DMS53 (cell line): ENCODE measurements at places on chromosomes 16 and 17.

- no peak for DNase-seq
Measured at GRCh38 chr17:12431188-12431587, 234.5 kb upstream of the MYOCD start.

GRCh38 chr17:39765175-39765574 is 27.4 kb downstream of the GRB7 start:
- DNase-seq: no peak

DNA sequence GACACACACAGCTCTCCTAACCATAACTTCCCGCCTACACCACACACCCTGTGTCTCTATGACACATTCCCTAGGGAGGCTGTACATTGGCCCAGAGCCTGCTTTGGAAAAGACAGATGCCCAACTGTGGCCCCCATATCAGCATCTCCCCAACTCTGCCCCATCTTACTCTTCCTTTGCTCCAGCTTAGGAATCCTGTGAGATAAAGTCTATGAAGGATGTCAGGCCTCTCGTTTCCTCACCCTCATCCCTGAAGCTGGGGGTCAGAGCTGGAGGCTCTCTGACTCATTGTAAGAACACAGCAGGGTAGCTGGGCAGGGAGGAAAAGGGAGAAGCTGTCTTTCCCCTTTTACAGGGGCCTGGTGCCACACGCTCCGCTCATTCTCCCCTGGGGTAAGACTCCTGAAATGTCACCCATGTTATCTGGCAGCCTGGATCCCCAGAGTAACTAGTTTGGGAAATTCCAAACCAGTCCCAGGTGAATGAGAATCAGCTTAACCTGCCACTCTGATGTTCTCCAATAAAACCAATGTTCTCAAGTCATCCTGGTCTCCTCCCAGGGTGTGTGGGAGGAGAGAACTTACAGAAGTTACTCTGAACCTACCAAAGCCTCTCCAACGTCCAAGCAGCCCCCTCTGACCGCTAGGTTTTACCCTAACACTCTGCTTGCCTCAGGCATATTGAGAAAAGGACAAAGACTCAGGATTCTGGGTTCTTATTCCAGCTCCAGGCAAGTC is 2.8 kb downstream of the RAPGEFL1 start:
- DNase-seq: no peak

- no peak for DNase-seq
Measured at GRCh38 chr17:4542003-4542725, 13.0 kb downstream of the MYBBP1A start.

- DNase-seq: no peak
Measured at GRCh38 chr17:17547210-17547764, 44.2 kb downstream of the PEMT start.

DNA sequence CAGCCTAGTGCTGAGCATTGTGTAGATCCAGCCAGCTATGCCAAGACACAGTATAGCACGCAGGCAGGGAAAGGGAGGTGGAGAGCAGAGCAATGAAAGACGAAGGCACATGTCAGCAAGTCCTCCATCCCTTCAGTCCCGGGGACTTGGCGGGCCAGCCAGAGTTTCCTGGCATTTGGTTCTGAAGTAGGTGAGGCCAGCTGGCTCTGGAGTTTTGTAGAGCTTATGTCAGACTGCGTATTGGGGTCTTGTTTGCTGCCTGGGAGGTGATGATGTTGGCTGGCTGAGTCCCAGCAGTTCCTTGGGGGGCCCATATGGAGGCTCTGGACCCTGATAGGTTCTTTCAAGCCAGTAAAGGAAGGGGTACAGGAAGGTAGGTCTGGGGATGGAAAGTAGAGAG is 55.7 kb upstream of the AKTIP start:
- no peak for DNase-seq

GRCh38 chr16:30888856-30889499 is 4.9 kb downstream of the BCL7C start:
- no peak for DNase-seq

DNA sequence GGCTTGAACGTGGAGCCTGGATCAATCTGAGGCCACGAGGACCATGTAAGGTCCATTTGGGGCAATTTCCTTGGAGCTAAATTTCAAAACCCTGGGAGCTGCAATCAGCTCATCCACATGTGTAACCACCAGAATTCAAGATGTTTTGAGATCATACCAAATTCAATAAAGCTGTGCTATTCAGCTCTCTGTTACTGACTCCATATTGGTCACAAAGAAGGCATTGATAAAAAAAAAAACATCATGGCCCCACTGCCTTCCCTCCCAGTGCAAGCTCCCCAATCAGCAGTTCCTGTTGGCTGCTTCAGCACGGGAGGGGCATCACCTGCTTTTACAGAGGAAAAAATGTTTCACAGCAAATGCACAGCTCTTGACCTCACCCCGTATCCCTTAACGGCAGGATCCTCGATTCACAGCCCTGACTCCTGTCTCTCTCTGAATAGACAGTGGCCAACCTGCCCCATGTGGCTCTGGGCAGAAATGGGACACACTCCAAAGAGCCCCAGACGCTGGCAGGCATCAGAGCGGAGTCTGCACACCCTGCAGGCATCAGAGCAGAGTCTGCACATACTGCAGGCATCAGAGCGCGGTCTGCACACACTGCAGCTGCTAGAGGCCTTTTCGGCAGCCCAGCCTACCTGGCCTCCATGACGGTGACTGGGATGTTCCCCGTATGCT is 37.1 kb downstream of the FANCA start:
- no peak for DNase-seq

GRCh38 chr16:62638964-62639870 is 603.0 kb upstream of the CDH8 start:
- DNase-seq: no peak

DNA sequence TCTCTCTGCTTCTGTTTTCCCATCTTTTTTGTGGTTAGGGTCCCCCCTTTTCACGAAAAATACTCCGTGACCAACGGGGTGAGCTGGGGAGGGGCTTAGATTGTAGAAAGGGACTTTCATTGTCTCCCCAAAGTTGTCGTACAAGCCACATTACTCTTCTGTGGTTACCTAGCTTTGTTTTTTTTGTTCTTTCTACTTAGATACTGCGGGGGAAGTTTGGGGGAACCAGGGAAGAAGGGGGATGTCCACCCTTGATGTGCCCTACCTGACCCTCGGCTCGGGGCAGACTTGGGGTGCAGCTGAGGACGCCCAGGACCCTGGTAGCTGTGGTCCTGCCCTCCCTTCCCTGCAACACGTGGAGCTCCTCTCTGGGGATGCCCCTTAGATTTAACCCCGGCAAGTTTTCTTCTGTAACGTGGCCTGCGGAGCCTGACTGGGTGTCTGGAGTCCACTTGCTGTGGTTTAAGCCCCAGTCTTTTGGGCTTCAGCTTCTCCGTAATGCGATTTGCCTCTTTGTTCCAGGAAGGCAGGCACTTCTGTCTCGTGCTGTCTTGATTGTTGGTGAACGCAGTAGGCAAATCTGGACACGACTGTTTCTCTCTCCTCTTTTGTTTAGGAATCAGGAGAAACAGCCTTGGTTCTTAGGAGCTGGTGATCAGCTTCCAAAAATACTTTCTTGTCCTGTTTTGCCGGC is 892 bp downstream of the ABCC1 start:
- DNase-seq: peak; percentile 49
